Activated T-helper 2 cell treated with anti-CD3 and anti-CD28 coated beads, Interferon-gamma antibody, Interleukin-2, Interleukin-4, amounts not matched to agents 10 μg/mL and 5 μg/mL and 100 μg/mL, durations not matched to agents 14 hours and 24 hours and 36 hours (primary cell): ENCODE measurements at places on chromosomes 1 and 21. TPM values are rescaled to one million over a fixed set of nuclear protein-coding genes. Genes with fewer than 3 reads are reported as not detected.

- no peak for DNase-seq
Measured at GRCh38 chr1:200233393-200233792, 176.4 kb downstream of the ZNF281 start.

GRCh38 chr1:232511172-232511571 is 118.8 kb downstream of the SIPA1L2 start:
- no peak for DNase-seq

Gene SYNC
- not detected in 2 replicates for total RNA-seq

Gene TSPAN1
- total RNA-seq = 0.46 TPM in 1 of 2 replicates, not detected in the other

Gene PLPPR4
- total RNA-seq = not detected in 2 replicates

DNA sequence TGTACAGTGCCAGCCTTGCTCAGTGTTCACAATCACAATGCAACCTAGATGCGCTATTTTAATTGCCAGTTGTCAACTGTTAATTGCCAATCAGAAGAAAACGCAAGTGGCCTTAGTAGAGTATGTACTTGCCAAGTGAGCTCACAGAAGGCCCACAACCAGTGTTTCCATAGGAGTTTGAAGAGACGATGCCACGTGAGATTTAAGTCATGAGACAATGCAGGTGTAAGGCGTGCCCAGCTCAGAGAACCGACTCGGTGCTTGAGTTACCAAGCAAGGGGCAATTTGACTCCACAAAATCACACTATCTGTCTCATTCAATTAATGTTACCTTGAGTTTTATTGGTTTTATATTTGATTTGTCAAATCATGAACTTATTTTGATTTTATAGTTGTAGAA is 65.6 kb downstream of the TEX35 start:
- DNase-seq = no peak

GRCh38 chr1:43947061-43947873 is 517 bp downstream of the IPO13 start:
- no peak for DNase-seq

Gene ZBTB40
- total RNA-seq = 17.6 and 18.6 TPM in 2 replicates

GRCh38 chr21:29499734-29500343 is 201.1 kb downstream of the BACH1 start:
- no peak for DNase-seq

DNA sequence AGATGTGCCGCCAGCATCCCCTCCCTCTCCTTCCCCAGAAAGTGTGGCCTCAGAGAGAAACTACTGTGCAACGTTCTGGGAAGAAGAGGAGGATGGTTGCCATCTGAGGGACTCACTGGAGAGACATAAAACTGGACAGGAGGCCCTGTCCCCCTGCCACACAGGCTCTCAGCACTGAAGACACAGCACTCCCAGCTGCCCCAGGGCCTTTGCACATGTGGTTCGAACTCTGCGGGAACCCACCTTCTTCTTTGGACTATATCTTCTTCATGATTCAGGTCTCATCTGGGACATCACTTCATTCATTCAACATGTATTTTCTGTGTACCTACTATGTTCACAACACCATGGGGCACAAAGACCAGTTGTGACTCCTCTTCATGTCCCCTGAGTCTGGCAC is 17.4 kb downstream of the IGSF21 start:
- DNase-seq = no peak

- DNase-seq = no peak
Measured at GRCh38 chr1:211704543-211704942, 29.1 kb upstream of the NEK2 start.

Gene HMGN1
- 398 TPM in 2 replicates for total RNA-seq

- DNase-seq = no peak
Measured at GRCh38 chr1:178706432-178706831, 18.6 kb upstream of the RALGPS2 start.

- peak; percentile 78 for DNase-seq
Measured at GRCh38 chr1:9426291-9426711, 113.0 kb upstream of the SLC25A33 start.

Gene COL6A2
- total RNA-seq = 2.2 TPM in 2 replicates

DNA sequence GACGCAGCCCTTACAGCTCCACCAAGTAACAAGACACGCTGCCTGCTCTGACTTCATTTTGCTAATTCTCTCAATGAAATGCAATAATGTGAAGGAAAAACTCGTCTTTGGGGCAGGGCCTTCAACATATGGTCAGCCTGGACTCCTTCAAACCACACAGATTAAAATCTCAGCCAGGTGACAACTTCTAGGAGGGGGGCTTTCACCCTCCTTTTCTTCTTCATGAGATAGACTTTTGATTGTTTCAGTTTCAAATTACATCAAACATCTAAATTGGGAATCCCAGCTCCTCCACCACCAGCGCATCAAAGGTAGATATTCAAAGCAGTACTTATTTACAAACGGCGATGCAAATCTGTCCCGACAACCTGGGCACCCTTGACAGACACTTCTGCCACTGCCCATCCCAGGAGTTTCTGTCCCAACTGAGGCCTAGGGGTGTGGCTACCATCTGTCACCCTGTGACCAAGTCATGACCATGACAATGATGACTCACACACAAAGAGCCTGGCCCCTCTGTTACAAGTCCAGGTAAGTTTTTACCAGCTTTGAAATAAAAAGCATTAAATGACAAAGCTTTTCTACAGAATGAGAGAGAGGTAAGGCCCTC is 29.7 kb downstream of the SSBP3 start:
- no peak for DNase-seq

Gene OR2L5
- not detected in 2 replicates for total RNA-seq

Gene PLXNA2
- 0.07 and 0.37 TPM in 2 replicates for total RNA-seq

GRCh38 chr1:9728451-9729295 is 77.1 kb downstream of the PIK3CD start:
- peak; percentile 62 for DNase-seq

Gene VCAM1
- total RNA-seq = 0.05 TPM in 1 of 2 replicates, not detected in the other

Gene STXBP3
- total RNA-seq = 46.5 and 51.7 TPM in 2 replicates

Gene DCST1
- 0.11 TPM in 1 of 2 replicates, not detected in the other for total RNA-seq
